Stimulated activated CD8-positive, alpha-beta memory T cell treated with anti-CD3 and anti-CD28 coated beads, Interleukin-4, amount 100 ng/mL, for 1 hour (primary cell): ENCODE measurements at places on chromosomes 6 and 20.

DNA sequence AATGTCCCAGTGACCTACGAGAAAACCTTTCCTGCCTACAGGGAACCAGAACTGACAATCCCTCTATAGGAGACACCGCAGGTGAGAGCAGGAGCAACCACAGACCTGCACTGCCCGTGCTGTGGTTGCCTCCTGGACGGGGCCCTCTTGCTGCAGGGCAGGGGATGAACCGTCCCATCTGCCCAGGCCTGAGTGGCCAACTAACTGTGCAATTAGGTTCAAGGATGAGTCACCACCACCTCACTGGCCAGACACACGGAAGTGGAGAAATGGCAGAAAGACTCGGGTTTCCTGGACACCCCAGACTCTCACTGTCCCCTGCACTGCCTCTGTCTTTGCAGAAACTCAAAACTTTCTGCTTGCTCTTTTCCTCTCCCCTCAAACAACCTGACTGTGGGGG is 13.8 kb upstream of the HLA-G start:
- no peak for DNase-seq

GRCh38 chr20:17646209-17646960 is 35.7 kb downstream of the RRBP1 start:
- no peak for DNase-seq

- DNase-seq: no peak
Observed at GRCh38 chr6:123589317-123589716, 47.4 kb downstream of the TRDN start.

GRCh38 chr6:36350681-36351571 is 14.2 kb upstream of the BNIP5 start:
- no peak for DNase-seq

- DNase-seq: no peak
Observed at GRCh38 chr6:157203312-157203744, 120.0 kb downstream of the TMEM242 start.

- DNase-seq: no peak
Observed at GRCh38 chr6:126145351-126145750, 159.0 kb downstream of the TRMT11 start.

- no peak for DNase-seq
Observed at GRCh38 chr20:45407783-45408645, at the start of gene DBNDD2. TSS of gene DBNDD2 (plus strand) at chr20:45408289. CDS start at chr20:45408468, 179 bp downstream.

DNA sequence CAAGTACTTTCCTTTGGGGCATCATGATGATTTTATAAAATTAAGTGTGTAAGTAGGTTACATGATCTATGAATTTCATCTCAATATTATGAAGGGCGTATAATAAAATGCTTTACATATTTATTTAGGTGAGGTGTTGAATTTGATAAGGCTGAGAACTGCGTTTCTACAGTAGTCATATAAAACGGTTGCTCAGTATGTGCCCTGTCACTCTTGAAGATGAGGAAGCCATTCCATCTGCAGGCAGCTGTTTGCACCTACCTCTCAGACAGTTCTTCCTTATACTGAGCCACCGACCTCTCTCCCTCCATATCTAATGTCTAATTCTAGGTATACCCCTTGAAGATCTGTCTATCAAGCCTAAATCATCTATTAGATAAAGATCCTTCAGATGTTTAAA is 16.1 kb downstream of the NCOA7 start:
- DNase-seq: no peak

- no peak for DNase-seq
Observed at GRCh38 chr6:11168091-11168635, 56.6 kb upstream of the ERVFRD-1 start.

DNA sequence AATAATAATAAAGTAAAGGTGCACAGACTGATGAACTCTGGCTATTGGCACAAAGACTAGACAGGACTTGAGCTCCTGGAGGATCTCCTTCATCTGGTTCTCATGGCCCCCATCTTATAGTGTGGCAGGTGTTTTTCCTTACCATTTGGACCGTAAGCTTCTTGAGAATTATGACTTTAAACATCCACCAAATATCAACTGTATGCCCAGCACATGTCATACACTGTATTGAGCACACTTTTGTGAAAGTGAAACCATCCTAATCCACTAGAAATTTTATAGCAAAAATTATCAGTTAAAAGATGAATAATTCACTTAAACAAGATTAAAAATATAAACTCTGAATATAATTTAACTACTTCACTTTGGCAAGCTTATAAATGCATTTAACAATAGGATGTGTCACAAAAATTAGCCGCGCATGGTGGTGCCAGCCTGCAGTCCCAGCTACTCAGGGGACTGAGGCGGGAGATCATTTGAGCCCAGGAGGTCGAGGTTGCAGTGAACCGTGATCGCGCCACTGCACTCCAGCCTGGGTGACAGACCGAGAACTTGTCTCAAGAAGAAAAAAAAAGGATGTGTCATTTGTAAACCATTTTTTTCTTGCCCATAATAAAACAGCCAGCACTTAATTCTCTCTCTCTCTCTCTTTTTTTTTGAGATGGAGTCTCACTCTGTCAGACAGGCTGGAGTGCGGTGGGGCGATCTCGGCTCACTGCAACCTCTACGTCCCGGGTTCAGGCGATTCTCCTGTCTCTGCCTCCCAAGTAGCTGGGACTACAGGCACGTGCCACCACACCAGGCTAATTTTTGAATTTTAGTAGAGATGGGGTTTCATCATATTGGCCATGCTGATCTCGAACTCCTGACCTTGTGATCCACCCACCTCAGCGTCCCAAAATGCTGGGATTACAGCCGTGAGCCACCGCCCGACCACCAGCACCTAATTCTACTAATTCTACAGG is 9.1 kb downstream of the HIVEP2 start:
- DNase-seq: no peak

DNA sequence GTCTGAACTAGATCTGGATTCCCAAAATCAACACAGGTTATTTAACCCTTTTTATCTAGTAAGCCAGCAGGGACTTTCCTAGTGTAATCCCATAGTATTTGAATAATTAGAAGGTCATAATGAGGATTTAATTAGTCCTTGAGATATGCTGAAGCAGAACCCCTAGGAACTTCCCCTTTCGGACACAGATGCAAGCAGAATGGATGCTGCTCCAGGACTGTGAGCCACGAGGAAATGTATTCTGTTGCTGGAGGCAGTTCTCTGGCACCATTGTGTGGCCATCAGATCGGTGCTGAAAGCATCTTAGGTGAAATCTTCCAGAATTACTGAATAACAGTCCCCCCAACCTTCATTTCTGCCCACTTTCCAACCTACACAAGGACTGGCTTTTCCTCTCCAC is 206.9 kb downstream of the TMEM242 start:
- no peak for DNase-seq

DNA sequence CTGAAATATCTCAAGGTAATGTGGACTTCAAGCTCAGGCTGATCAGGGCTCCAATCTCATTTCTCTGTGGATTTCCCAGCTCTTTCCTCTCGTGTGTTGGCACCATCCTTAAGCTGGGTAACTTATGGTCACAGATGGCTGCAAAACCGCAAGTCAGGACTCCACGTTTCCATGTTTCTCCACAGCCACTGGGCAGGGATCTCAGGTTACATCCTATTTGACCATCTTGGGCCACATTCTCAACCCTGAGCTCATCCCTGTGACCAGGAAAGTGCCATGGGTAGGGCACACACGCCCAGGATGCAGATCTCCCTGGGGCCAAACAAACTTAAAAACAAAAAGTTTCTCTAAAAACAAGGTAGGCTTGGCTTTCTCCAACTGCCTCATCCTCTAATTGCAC is 15.4 kb downstream of the RPS6KA2 start:
- DNase-seq: no peak

- DNase-seq: no peak
Observed at GRCh38 chr6:166106076-166106686, 61.5 kb downstream of the TBXT start.

DNA sequence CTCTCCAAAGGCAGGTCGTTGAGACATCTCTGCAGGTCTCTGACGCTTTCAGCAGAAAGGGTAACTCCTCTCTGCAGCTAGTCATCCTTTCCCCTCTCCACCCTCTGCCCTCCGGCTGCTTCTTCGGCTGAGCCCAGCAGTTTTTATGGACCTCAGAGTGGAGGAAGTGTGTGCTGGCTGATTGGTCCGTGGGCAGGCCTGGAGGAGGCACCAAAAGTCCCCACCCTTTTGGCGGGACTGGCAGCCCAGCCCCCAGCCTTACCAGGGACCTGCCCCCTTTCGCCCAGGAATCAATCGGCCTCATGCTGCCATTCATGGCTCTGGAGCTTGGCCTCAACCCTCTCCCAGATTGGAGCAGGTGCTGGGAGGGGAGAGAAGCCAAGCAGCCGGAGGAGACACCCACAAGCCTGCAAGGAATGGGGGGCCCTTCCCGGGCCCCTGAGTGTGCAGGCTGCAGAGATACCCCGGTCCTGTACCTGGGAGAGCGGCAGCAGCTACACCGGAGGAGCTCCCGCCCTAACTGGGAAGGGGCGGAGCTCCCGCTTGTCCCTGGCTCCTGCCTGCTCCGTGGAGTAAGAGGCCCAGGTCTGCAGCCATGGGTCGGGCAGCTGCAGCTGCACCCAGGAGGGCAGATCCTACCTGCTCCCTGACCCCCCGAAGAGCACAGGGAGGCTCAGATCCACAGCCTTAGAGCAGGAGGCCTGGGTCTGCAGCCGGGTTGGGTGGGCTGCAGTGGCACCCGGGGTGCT is 170.3 kb upstream of the SOX4 start:
- no peak for DNase-seq

DNA sequence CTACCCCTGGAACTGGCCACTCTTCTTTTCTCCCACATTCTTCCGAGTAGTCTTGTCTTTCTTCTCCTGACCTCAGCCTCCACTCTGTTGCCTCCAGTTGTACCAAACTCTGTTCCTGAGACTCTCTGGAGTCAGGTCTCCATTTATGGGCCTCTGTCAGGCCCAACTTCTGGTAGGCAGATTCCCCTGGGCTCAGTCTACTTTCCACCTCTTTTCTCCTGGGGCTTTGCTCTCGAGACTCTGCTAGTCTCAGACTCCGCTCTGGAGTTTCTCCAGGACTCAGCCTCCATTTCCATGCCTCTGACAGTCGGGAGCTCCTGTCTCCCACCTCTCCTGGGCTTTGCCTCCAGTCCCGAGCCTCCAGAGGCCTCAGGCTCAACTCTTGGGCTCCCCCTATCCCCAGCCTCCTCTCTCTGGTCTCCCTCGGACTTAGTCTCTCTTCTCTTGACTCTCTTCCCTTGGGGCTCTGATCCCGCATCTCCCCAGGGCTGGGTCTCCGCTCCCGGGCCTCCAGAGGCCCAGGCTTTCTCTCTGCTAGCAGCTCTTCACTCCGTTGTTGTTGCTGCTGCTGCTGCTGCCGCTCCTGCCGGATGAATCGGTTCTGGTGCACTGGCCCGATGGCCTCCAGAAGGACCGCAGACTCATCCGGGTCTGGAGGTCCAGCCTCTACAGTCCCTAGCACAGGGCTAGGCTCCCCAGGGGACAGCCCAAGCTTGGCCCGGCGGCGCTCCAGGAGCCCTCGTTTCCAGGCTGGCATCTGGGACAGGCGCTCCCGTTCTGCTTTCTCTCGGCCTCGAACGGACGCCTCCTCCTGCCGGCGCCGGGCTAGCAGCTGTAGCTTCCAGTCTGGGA is 1.1 kb downstream of the PPP1R18 start:
- DNase-seq: no peak

DNA sequence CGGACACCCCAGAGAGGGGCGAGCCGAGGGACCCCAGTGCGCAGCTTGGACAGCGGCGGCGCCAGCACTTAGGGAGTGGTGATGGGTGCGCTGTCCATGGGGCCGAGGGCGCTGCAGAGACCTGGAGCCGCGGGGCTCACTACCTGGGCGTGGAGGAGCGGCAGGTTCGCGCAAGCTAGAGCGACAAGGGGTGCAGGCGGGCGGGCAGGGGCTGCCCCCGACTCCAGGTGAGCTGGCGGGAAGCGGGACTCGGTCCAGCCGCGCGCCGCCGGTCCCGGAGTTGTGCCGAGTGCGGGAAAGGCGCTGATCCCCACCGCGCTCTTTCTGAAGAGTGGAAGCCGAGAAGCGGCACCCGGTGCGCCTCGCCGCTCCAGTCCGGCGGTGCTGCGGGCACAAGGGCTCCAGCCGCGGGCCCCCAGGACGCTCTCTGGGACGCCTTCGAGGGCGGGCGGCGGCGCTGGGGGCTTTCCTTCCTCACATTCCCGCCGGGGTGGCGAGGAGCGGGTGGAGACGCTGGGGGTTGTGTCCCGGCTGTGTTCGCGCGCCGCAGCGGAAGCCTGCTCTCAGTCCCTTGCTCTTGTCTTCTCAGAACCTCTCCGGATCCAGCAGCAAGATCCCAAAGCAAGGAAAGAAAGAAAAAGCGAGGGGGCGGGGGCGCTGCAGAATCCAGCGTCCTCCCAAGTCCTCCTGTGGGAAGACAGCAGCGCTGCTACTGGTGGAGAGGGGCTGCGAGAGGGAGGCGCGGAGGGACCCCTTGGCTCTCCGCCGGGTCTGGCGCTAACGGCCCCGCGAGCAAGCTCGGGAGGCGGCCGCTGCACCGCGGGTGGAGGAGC is at the start of gene B3GAT2:
B3GAT2 (minus strand) TSS at position 610 of the 833 bp plus-strand sequence. CDS start 631 bp downstream, outside the sequence.
- no peak for DNase-seq

DNA sequence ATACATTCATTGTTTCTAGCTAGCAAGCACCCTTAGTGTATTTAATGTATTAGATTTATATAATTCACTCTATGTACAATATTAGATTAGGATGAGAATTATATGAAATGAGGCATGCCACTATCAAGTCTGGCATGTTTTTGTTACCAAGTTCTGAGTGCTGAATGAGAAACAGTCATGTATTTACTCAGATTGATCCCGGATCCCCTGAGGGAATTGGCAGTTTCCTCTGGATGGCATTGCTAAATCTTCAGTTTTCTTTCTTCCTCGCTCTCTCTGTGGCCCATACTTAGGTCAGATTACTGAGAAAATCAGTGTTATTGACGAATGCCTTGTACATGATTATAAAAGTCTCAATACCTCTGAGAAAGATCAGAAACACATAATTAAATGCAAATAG is 66.6 kb downstream of the CDKAL1 start:
- no peak for DNase-seq

GRCh38 chr6:140441256-140441655 is 1066.8 kb upstream of the CITED2 start:
- DNase-seq: no peak

- DNase-seq: no peak
Observed at GRCh38 chr20:47258745-47259695, 97.5 kb downstream of the ZMYND8 start.

GRCh38 chr20:51614687-51615086 is 72.2 kb upstream of the NFATC2 start:
- no peak for DNase-seq

- no peak for DNase-seq
Observed at GRCh38 chr6:131655951-131656350, 18.8 kb downstream of the ENPP3 start.

GRCh38 chr6:112620812-112621569 is 273.9 kb downstream of the RFPL4B start:
- no peak for DNase-seq

GRCh38 chr6:138328210-138328609 is 49.5 kb upstream of the SMIM28 start:
- DNase-seq: no peak

DNA sequence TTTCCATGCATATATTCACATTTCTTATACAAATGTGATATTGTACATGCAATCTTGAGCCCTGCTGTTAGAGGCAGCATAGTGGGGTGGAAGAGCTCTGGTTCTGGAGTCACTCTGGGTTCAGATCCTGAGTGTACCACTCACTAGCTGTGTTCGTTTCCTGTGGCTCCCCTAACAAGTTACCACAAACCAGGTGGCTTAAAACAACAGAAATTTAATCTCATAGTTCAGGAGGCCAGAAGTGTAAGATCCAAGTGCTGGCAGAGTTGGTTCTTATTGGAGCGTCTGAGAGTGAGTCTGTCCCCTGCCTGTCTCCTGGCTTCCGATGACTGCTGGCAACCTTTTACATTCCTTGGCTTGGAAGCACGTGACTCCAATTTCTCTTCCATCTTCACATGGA is 115.6 kb downstream of the MAP3K7 start:
- DNase-seq: no peak

GRCh38 chr20:2833761-2834160 is 6.7 kb downstream of the PCED1A start:
- DNase-seq: no peak

GRCh38 chr6:77106992-77107391 is 356.3 kb downstream of the HTR1B start:
- no peak for DNase-seq
